Cardiac fibroblast (primary cell): ENCODE measurements at places on chromosomes 7 and 10.

DNA sequence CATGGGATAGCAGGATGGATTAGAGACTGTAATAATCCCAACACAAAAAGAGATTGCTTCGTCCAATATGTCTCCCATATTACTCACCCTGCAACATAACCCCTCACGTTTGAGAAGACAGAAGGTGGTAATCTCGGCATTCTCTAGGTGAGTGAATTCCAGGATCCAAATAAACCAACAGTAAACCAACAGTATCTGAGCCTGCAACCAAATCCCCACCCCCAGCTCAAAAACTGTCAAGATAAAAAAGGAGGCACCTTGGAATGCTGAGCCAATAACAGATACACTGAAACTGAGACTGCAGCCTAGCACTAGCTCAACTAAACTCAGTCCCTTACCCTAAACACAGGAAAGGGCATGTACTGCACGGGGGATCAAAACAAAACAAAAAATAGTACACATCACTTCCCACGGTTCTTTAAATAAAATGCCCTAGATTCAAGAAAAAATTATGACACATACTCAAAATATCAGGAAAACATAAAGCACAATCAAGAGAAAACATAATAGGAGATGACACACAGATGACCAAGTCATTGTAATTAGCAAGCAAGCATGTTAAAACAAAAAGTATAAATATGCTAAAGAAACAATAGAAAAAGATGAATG lies 28.0 kb downstream of the IPMK start:
- DNase-seq, result peak; percentile 82

- DNase-seq, result peak; percentile 76
Measured at GRCh38 chr7:17696422-17696821, 243.9 kb downstream of the SNX13 start.

GRCh38 chr7:87337331-87337730 lies 8.1 kb upstream of the CROT start:
- no peak for DNase-seq

GRCh38 chr7:150847536-150847935 lies 4.8 kb upstream of the AOC1 start:
- DNase-seq, result no peak

DNA sequence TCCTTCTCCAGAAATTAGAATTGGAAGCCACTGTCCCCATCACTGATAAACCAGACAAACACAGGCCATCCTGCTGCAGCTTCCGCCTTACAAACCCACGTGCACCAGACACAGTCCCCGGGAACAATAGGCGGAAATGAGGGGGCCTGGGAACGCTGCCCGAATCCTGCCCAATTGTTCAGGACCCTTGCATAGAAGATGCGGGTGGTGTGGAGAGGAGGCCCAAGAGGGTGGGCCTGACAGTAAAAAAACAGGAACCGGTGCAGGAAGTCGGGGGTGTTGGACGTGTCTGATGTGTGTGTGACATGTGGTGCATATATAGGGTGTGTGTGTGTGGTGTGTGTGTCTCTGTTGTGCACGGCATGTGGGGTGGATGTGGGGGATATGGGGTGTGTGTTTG lies 26.5 kb upstream of the CHST15 start:
- no peak for DNase-seq
